Mesenteric fat pad (tissue), 1 donor: ENCODE measurements at places on chromosomes 7 and 10. TPM values are rescaled to one million over a fixed set of nuclear protein-coding genes. Genes with fewer than 3 reads are reported as not detected.

Gene H2BK1
- total RNA-seq, result not detected

Gene SLC18A3
- not detected for total RNA-seq

Gene NPSR1
- total RNA-seq, result not detected

Gene GOLGA7B
- total RNA-seq, result 0.32 TPM
